ENCODE measurements at places on chromosomes 5 and 9.

DNA sequence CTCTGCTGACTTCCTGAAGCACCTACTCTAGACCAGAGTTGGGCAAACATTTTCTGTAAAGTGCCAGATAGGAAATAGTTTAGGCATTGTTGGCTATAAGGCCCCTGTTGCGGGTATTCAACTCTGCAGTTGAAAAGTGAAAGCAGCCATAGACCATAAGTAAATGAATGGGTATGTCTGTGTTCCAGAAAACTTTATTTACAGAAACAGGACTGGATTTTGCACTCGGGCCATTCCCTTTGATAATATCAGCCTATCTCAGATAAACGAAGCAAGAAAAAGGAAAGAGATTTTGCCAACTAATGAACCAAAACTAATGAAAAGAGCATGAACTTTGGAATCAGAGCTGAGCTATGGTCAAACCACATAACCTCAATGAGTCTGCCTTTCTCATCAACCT lies 184.4 kb downstream of the SAXO1 start:
- DNase-seq = no peak

- no peak for DNase-seq
These were observed 3.8 kb upstream of the NDST1 start for GRCh38 chr5:150503977-150504620.

DNA sequence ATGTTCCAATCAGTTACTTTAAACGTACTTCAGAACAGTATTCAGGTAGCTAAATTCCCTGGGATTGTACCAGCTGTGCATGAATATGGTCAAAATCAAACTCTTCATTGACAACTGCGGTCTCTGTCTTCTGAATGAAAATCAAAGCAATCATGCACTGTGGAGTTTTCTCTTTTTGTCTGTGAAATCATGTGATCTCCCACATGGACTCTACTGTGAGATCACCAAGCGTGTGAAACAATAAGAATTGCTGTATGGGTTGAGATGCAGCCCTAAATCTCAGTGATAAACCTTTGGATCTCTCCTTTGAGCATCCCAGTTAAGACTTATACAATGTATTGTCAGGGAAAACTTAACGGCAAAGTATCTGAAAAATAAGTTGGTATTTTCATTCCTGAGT lies 6.1 kb downstream of the NRG2 start:
- no peak for DNase-seq

- DNase-seq = no peak
These were observed 945 bp downstream of the BTF3 start for GRCh38 chr5:73499187-73499586.
